ENCODE measurements at places on chromosomes 5 and 9. TPM values are rescaled to one million over a fixed set of nuclear protein-coding genes. Genes with fewer than 3 reads are reported as not detected.

Gene FST
- total RNA-seq: 5.6 TPM

Gene PCDHGB5
- 15.0 TPM for total RNA-seq

Gene IGFBPL1
- not detected for total RNA-seq

Gene CARTPT
- not detected for total RNA-seq

Gene PLAC8L1
- not detected for total RNA-seq

Gene GPR21
- not detected for total RNA-seq

Gene IL3
- not detected for total RNA-seq

Gene GAS1
- total RNA-seq: 163 TPM

Gene TSLP
- 2.0 TPM for total RNA-seq
